ENCODE measurements at places on chromosomes 6 and 20.

- no peak for DNase-seq
Observed at GRCh38 chr6:25387483-25387882, 108.3 kb downstream of the CARMIL1 start.

- no peak for DNase-seq
Observed at GRCh38 chr6:47141171-47141570, 99.0 kb upstream of the ADGRF1 start.

GRCh38 chr20:8000796-8001195 lies 18.8 kb downstream of the TMX4 start:
- no peak for DNase-seq

DNA sequence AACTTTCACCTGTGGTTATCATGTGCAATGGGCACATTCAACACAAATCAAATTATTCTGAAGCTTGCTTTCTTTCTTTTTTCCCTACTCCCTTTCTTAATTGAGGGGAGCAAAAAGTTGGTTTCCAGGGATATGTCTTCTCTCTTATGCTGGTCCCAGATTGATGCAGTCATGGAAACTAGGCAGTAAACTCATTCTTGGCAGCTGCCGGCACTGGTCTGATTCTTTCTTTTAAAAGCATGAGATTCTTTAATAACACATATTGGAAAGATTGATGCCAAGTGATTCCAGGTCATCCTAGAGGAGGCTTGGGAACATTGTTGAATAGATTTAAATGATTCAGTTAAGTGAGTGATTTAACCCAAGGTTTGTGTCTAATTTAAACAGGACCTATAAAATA lies 29.0 kb downstream of the PTPRA start:
- no peak for DNase-seq

GRCh38 chr20:13717631-13718044 lies 67.1 kb downstream of the ESF1 start:
- no peak for DNase-seq

- no peak for DNase-seq
Observed at GRCh38 chr6:149060985-149061760, 256.3 kb upstream of the TAB2 start.

- no peak for DNase-seq
Observed at GRCh38 chr6:119322034-119322433, 27.5 kb downstream of the MAN1A1 start.
